ENCODE measurements at places on chromosomes 1 and 21.

DNA sequence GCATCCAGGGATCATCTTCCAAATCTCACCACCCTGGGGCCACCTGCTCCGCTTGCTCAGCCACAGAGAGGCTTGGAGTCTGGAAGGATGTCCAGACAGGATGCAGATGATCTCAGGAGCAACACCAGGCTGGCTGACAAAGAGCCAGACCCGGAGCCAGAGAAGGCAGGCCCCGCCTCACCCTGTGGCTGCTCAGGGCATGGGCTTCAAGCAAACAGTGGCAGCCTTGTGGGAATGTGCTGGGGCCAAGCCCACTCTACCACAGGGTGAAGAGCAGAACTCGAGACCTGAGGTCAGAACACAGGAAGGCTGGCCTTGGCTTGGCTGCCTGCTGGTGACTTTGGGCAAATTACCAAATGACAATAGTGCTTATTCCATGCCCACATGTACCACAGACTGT, 45.5 kb downstream of the MRPL37 start:
- DNase-seq, result no peak

- no peak for DNase-seq
These were observed at the start of gene OBSCN for GRCh38 chr1:228207851-228208821. TSS of gene OBSCN (plus strand) at chr1:228208044. CDS start at chr1:228211784, 3,740 bp downstream.

- DNase-seq, result no peak
These were observed 90.7 kb upstream of the GCLM start for GRCh38 chr1:93999840-94000415.

- no peak for DNase-seq
These were observed 21.7 kb upstream of the CTSK start for GRCh38 chr1:150829751-150830150.

All from NCI-H187 (cell line).